ENCODE measurements at places on chromosomes 13 and 19. TPM values are rescaled to one million over a fixed set of nuclear protein-coding genes. Genes with fewer than 3 reads are reported as not detected.

KANK2 gene
- total RNA-seq = 35.4 TPM

PCCA gene
- 8.8 TPM for total RNA-seq

THSD1 gene
- 12.0 TPM for total RNA-seq

ZNF530 gene
- total RNA-seq = 4.4 TPM

ZNF415 gene
- total RNA-seq = not detected

MIDN gene
- 42.2 TPM for total RNA-seq

AKAP8L gene
- 38.6 TPM for total RNA-seq

MISP3 gene
- 4.3 TPM for total RNA-seq

LMTK3 gene
- 4.6 TPM for total RNA-seq

TEKTIP1 gene
- not detected for total RNA-seq

CRX gene
- total RNA-seq = not detected

CARM1 gene
- 44.8 TPM for total RNA-seq

PROZ gene
- total RNA-seq = not detected

DCAF15 gene
- total RNA-seq = 13.5 TPM

ZNF90 gene
- total RNA-seq = not detected

TRPC4 gene
- total RNA-seq = not detected

PDE4C gene
- total RNA-seq = 0.50 TPM

CGB2 gene
- 0.54 TPM for total RNA-seq

Data from A549 treated with RU486 at 1 μM for 4 hours (cell line).